Jurkat, Clone E6-1 (cell line): ENCODE measurements at places on chromosomes 3 and 15.

- DNase-seq: no peak
Measured at GRCh38 chr3:182482705-182483104, 310.6 kb upstream of the ATP11B start.

DNA sequence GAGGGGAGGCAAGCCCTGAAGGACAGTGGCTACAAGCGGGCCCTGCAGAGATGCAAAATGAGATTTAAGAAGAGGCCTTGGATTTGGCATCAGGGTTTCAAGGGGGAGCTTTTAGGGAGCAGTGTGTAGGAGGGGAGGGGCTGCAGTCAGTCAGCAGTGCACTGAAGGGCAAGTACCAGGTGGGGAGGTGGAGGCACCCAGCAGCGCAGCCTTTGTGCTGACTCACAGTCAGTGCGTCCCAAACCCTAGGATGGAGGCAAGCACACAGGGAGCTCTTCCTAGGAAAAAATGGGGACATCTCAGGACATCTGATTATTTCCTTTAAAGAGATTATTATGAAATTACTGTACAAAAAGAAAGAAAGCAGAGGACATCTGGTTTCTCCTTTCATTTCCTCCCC is 80.0 kb downstream of the AAGAB start:
- no peak for DNase-seq

DNA sequence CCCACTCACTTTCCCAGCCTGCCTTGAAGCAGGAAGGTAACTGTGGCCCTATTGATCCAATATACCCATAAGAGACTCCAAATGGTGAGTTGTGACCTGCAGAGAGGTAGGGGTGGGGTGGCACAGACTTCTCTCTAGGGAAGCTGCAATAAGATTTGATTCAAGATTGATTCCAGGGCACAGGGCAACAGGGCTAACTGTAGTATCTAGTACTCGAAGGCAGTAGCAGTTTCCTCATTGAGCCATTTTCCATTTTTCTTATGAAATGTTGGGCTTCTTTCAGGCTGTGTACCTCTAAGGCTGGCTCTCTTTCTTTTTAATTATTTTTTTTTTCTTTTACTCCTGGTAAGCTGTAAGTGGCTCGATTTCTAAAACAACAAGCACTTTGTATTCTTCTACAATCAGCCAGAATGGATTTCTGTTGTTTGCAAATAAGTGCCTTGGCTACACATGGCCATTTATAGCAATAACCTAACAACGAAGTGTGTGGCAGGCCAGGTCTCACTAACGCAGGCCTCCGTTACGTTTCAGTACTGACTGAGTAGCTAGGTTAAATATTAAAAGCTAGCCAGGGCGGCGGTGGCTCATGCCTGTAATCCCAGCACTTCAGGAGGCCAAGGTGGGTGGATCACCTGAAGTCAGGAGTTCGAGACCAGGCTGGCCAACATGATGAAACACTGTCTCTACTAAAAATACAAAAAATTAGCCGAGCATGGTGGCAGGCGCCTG is 19.3 kb downstream of the CCDC12 start:
- DNase-seq: no peak

GRCh38 chr3:51394541-51394940 is 3.5 kb downstream of the RBM15B start:
- DNase-seq: no peak

DNA sequence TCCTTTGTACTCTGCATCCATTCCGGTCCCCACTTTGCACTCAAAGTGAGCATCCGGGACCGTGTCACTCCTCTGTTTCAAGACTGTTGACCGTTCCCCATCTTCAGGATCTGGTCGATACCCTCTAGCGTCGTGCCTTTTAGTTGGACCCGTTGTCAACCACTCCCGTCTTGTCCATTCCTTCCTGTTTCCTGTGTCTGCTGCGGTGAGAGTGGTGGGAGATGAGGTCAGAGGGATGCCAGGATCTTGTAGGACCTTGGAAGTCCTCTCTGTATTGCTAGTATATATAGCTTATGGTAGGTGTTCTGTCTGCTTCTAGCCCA is 624 bp downstream of the BRK1 start:
- DNase-seq: no peak

DNA sequence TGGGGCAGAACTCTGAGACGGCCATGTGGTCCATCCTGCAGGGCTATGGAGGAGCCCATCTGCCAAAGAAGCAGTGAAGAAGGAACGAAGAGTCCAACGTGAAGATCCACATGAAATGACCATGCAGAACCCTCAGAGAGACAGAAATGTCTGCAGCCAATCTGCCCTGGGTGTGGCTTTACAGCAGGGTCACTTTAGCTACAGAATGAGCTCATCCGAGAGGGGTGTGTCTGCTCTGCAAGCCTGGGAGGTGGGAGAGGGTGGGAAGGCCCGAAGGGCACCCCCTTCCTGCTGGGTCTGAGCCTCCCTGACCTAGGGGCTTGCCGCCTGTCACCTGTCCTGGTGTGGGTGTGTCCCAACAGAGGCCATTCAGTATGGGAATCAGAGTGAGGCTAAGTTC is 176.3 kb downstream of the ATP10A start:
- DNase-seq: no peak

- no peak for DNase-seq
Measured at GRCh38 chr15:81361891-81362290, 12.1 kb downstream of the TMC3 start.

GRCh38 chr15:51335087-51335486 is 3.3 kb downstream of the CYP19A1 start:
- no peak for DNase-seq

GRCh38 chr15:40928821-40929659 is at the start of gene DLL4:
Gene DLL4, plus strand, starts transcription at chr15:40929340. Its CDS starts 329 bp downstream, at chr15:40929669.
- no peak for DNase-seq

DNA sequence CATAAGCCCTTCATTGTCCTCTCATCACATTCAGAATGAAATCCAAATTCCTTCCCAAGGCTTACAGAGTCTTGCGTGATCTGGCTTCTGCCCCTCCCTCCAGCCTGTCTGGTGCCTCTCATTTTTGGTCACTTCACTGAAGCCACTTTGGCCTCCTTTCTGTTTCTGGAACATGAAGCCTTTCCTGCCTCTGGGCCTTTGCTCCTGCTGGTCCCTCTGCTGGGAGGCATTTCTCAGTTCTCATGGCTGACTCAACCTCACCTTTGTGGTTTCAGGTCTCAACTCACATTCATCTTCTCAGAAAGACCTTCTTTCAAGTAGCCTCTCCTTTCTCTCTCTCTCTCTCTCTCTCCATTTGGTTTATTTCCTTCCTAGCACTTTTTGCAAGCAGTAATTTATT is 43.9 kb upstream of the BHLHE40 start:
- no peak for DNase-seq

GRCh38 chr3:46946856-46947545 is 29.5 kb downstream of the CCDC12 start:
- DNase-seq: peak; percentile 55

GRCh38 chr15:99590913-99591646 is 25.3 kb downstream of the MEF2A start:
- DNase-seq: no peak

DNA sequence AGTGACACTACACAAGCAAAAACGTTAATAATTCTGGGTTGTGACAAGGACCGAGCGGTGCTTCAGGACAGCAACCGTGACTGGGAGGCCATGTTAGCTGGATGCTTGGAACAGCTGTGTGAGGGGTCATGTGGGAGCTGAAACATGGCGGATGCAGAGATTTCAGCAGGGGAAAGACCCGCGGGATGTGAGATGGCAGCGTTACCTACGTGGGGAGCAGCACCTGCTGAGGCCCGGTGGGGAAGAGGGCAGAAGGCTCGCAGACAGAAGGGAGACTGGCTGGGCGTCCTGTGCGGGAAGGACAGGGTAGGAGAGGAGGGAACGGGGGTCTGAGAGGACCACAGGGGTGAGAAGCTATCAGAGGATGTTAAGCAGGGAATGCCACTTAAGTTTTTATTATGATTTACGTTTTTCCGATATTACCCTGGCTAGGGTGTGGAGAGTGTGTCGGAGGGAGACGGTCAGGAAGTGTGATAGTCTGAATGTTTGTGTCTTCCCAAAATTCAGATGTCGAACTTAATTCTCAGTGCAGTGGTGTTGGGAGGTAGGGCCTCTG is 228.8 kb upstream of the LYSMD4 start:
- DNase-seq: no peak

GRCh38 chr15:93152951-93153350 is 63.9 kb upstream of the RGMA start:
- DNase-seq: no peak

GRCh38 chr15:35208353-35208752 is 123.3 kb upstream of the NANOGP8 start:
- DNase-seq: no peak

- no peak for DNase-seq
Measured at GRCh38 chr15:75721923-75722870, 9.5 kb upstream of the CSPG4 start.

GRCh38 chr3:54237109-54237508 is 114.8 kb downstream of the CACNA2D3 start:
- DNase-seq: no peak

DNA sequence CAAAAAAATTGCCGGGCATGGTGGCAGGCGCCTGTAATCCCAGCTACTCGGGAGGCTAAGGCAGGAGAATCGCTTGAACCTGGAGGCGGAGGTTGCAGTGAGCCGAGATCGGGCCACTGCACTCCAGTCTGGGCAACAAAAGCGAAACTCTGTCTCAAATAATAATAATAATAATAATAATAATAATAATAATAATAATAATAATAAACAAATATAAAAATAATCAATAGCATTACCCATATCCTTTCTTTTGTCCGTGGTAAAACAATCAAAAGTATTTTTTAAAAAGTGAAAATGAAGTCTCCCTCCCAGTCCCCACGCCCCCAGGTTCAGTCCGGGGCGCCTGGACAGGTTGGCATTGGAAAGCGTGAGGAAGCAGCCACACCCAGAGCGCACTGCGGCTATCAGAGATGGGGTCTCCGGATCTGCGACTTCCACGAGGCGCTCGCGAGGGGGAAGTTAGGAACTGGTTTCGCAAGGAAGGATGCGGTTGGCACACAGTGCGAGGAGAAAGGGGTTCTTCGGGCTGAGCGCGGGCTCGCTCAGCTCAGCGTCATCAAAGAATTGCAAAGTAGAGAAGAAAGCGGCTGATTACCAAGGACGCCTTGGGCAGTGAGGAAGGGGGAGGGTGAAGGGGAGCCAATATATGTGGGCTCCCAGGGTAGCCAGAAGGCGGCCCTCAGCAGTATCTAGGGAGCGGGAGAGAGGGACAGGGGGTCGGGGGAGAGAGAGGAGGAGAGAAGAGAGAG is 69.5 kb upstream of the EPHB3 start:
- no peak for DNase-seq

GRCh38 chr15:30030345-30030744 is 52.4 kb upstream of the GOLGA8J start:
- DNase-seq: no peak

GRCh38 chr3:175184392-175184791 is 325.3 kb downstream of the NAALADL2 start:
- no peak for DNase-seq

GRCh38 chr3:182258538-182259177 is 534.6 kb upstream of the ATP11B start:
- peak; percentile 2 for DNase-seq

- DNase-seq: no peak
Measured at GRCh38 chr15:96720251-96720650, 389.8 kb downstream of the NR2F2 start.

- DNase-seq: peak; percentile 71
Measured at GRCh38 chr15:31325595-31326155, 960 bp upstream of the KLF13 start.

DNA sequence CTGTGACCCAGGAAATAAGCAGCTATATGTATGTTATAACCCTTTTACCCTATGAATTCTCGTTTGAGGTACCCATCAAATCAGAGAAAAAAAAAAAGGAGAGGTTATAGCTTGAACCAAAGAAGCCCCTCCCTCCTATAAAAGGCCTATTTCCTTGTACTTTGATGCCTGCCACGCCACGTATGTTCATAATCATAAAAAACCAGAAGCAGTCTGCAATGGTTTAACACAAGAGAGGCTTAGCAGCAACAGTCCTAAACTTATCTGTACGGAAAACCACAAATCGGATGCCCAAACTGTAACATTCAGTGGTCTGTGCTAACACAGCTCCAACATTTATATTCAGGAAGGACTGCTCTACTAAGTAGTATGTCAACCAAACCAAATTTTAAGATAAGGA is 21.2 kb downstream of the CCR8 start:
- peak; percentile 99 for DNase-seq

DNA sequence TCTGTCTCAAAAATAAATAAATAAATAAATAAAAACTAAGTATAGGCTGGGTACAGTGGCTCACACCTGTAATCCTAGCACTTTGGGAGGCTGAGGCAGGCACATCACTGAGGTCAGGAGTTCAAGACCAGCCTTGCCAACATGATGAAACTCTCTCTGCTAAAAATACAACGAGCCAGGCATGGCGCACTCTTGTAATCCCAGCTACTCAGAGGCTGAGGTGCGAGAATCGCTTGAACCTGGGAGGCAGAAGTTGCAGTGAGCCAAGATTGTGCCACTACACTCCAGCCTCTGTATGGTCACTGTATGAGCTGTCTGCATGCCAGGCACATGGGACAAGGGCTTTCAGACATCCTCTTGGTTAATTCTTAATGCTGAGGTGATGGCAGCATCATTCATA is 28.7 kb downstream of the TIPIN start:
- DNase-seq: no peak

DNA sequence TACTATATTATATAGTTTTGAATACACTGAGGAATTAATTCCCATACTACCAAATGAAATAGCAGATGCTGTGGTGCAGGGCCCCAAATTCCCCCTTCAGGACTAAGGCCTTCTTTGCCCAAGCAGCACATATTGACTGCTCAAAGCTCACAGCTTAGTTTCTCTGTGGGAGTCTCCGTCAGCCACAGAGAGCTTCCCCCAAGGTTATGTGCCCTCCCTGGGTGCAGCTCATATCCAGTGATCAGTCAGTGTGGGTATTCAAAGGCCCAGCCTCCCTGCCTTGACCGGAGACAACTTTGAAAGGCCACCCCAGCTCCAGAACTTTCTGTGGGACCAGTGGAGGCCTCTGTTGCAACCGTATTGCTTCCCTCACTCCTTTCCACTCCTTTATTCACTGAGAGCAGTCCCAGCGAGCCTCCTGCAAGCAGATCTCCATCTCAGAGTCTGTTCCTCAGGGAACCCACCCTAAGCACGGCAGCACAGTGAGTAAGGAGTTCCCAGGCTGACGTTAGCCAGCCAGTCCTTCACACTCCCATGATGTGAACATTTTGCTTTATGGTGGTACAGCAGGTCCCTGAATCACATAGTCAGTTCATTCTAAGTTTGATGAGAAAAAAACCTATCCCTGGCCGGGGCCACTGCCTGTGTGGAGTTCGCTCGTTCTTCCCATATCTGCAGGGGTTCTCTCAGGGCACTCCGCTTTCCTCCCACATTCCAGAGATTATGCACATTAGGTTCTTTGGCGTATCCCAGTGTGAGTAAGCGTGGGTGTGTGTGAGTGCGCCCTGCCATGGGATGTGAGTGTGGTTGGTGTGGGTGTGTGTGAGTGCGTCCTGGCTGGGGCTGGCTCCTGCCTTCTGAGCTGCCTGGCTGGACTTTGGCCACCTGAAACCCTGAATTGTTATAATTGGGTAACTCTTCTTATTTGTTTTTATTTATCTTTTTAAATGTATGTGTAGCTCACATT is 64.4 kb upstream of the PPARG start:
- DNase-seq: no peak

DNA sequence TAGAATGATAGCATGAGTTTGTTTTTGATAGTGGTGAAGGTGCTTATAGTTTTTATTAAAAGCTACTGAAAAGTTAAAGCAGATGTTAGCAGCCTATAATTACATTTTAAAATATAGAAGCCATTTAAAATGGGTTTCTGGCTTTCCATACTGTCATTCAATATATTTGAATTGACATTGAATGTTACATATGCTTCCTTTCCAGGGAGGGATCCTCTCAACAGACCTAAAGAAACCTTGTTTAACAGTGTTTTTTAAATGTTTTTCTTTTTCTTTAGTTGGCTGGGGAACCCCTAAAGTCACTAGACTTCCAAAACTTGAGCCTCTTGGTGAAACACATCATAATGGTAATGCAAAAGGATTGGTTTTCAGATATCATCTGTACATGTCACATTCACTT is 12.2 kb downstream of the DHFR2 start:
- DNase-seq: no peak
